ENCODE measurements at places on chromosomes 2 and 18. TPM values are rescaled to one million over a fixed set of nuclear protein-coding genes. Genes with fewer than 3 reads are reported as not detected.

- no peak overlapping the region for H3K27ac ChIP-seq
- peaks cover 2% of the 10 kb centered on the region for H3K36me3 ChIP-seq
- no peak for DNase-seq
- H3K27me3 ChIP-seq: no peaks in the 10 kb centered on the region
- no peak overlapping the region for H3K4me3 ChIP-seq
These were observed 168.0 kb downstream of the ASXL3 start for GRCh38 chr18:33745871-33746545.

- no peak for DNase-seq
- no peak overlapping the region for H3K4me3 ChIP-seq
- peaks cover 29% of the 10 kb centered on the region for H3K4me1 ChIP-seq
- H3K36me3 ChIP-seq: peaks cover 11% of the 10 kb centered on the region
- no peak overlapping the region for H3K27ac ChIP-seq
These were observed 40.0 kb downstream of the ASXL2 start for GRCh38 chr2:25838152-25838756.

DNA sequence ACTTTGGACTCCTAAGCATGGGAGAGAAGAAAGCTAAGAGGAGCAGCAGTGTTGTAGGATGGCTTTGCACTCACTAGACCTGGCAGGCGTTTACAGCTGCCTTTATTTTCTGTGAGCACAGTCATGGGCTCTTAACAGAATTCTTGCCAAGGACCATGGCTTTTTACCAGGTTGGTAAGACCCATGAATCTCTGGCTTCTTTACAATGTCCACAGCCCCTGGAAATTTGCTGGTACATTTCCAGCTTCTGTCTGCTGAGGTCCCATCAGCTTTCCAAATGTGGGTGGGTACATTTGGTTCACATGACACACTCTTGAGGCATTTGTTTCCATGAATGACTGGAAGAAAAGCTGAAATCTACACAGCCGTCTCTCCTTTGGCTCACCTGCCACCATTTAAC lies 162.7 kb downstream of the PPP1R1C start:
- no peaks in the 10 kb centered on the region for H3K36me3 ChIP-seq
- H3K4me1 ChIP-seq: no peaks in the 10 kb centered on the region
- no peaks in the 10 kb centered on the region for H3K27me3 ChIP-seq
- no peak overlapping the region for H3K4me3 ChIP-seq

GRCh38 chr18:22868831-22869230 lies 64.3 kb upstream of the RBBP8 start:
- H3K27me3 ChIP-seq: peaks cover 39% of the 10 kb centered on the region
- H3K36me3 ChIP-seq: no peaks in the 10 kb centered on the region
- H3K27ac ChIP-seq: no peak overlapping the region
- DNase-seq: no peak

GRB14 gene
- total RNA-seq: not detected

L3MBTL4 gene
- 0.12 TPM for total RNA-seq
